ENCODE measurements at places on chromosomes 5 and 9. TPM values are rescaled to one million over a fixed set of nuclear protein-coding genes. Genes with fewer than 3 reads are reported as not detected.

DNA sequence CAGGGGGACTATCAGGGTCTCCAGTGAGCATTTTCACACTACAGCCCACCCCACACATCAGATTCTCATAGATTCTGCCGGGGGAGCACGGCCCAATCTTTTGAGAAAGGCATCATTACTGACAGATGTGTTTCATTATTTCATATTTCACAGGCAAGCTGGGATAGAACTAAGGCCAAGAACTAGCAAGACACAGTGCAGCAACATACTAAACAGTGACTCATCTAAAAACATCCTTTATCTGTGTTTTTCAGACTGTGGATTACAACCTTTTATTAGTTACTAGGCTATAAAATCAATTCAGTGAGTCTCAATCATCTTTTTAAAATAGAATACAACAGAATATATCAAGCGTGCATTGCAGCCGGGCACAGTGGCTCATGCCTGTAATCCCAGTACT, 59.8 kb downstream of the CPLANE1 start:
- no peak overlapping the region for H3K4me3 ChIP-seq
- H3K4me1 ChIP-seq = no peaks in the 10 kb centered on the region
- no peaks in the 10 kb centered on the region for H3K36me3 ChIP-seq
- no peak for DNase-seq
- no peak overlapping the region for H3K27ac ChIP-seq

The CCDC180 gene
- total RNA-seq = 9.6 TPM

- H3K4me3 ChIP-seq = peak overlapping the region; percentile 35
- peaks cover 57% of the 10 kb centered on the region for H3K4me1 ChIP-seq
- no peaks in the 10 kb centered on the region for H3K36me3 ChIP-seq
- DNase-seq = peak; percentile 52
Measured at GRCh38 chr9:129458663-129459546, 162.0 kb downstream of the C9orf50 start.

The BARHL1 gene
- total RNA-seq = not detected

GRCh38 chr5:12865529-12865928, 961.3 kb upstream of the CTNND2 start:
- H3K27me3 ChIP-seq = no peaks in the 10 kb centered on the region
- no peaks in the 10 kb centered on the region for H3K36me3 ChIP-seq
- H3K4me3 ChIP-seq = no peak overlapping the region
- no peak overlapping the region for H3K27ac ChIP-seq

The PRSS3 gene
- total RNA-seq = not detected

DNA sequence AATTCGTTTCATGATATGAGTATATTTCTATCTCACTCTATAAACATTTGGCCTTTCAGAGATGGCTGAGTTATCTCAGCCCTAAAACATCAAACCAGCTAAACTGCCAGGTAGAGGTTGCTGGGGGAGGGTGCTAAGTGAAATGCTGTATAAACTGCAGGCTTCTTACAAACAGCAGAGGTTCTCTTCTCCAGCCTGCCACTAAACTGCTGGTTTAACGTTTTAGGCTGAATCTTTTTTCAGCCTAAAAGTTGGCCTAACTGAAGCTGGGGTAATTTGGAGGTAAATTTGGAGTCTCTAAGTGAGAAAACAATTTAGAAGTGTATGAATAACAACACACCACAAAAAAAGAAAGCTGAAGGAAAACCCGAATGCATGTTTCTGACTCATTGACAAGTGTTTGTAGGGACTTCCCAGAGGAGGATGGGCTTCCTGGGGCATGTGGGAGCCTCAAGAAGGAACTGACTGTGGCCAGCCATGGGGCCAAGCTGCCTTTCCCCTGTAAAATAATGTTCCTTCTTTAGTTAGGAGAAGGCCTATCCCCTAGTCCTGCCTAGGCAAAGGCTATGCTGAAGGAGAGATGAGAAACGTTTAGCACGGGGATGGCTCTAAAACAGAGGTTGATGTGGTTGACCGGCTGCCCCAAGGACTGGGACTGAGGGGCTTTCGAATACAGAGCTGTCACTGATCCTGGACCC, 44.3 kb downstream of the SLC28A3 start:
- no peak overlapping the region for H3K4me3 ChIP-seq
- H3K4me1 ChIP-seq = peaks cover 22% of the 10 kb centered on the region
- peak overlapping the region; percentile 5 for H3K27ac ChIP-seq
- no peak for DNase-seq

GRCh38 chr5:159933531-159934485, 17.5 kb downstream of the ADRA1B start:
- H3K27me3 ChIP-seq = no peaks in the 10 kb centered on the region
- no peak overlapping the region for H3K4me3 ChIP-seq
- H3K4me1 ChIP-seq = peaks cover 9% of the 10 kb centered on the region

DNA sequence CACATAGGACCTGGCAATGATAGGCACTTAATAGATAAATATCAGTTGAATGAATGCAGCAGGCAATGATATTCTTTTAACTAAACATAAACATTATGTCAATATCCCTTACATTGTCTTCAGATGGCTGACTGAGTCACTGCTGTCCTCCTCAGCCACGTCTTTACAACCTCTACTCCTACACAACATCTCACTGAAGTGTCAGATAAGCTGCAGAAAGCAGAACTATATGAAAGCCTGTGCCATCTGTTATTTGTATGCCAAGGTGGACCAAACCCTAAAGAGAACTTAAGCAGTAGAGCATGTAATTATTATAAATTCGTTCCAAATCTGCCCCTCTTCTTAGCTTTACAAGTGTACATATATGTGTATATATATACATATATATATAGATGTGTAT, 271.2 kb downstream of the RASEF start:
- no peak for DNase-seq
- H3K36me3 ChIP-seq = no peaks in the 10 kb centered on the region
- no peak overlapping the region for H3K27ac ChIP-seq
- H3K27me3 ChIP-seq = no peaks in the 10 kb centered on the region

The LECT2 gene
- total RNA-seq = not detected

DNA sequence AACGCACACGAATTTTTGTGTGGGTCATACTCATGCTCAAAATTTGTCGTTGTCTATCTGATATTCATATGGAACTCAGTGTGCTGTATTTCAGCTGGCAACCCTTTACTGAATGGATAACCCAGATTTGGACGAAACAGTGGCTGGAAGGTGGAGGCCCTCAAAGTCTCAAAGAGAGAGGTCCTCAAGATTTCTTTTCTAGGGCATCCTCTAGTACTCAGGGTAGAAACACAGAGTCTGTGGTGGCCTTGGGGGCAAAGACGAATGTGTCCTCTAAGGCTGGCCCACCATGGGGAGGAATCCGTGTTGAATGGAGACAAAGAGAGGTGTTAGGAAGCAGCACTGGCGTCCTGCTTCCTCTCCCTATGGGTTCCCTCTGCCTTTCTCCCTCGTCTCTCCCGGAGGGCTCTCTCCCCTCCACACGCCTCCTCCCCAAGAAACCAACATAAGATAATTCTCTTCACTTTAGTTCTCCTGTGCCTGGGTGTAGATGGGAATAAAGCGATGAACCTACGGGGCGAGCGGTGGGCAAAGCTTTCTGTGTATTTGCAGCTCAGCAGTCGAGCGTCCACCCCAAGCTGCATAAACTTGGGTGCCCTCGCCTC, 333.7 kb downstream of the CWC27 start:
- H3K4me3 ChIP-seq = peak overlapping the region; percentile 79
- no peak for DNase-seq
- H3K36me3 ChIP-seq = no peaks in the 10 kb centered on the region
- peaks cover 18% of the 10 kb centered on the region for H3K4me1 ChIP-seq

DNA sequence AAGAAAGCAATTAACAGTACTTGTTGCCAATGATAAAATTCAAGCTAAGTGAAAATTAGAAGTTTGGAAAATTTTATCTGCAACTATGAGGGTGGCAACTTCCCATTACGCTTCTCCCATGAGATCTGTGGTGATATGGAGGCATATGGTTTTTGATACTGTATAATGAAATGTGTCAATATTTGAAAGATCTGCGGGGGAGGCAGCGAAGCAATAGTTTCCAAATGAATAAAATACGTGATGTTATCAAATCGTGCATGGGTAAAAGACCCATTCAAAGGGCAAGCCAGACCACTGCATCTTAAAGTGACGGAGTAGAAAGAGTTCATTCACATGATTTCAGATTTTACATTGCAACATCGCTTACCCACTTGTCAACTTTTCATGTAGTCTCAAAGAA, 20.9 kb upstream of the BOD1 start:
- no peaks in the 10 kb centered on the region for H3K36me3 ChIP-seq
- H3K4me1 ChIP-seq = no peaks in the 10 kb centered on the region
- no peak for DNase-seq
- H3K27me3 ChIP-seq = no peaks in the 10 kb centered on the region
- H3K27ac ChIP-seq = no peak overlapping the region

GRCh38 chr5:43312699-43313034, 545 bp downstream of the HMGCS1 start:
- peak overlapping the region; percentile 81 for H3K4me3 ChIP-seq
- no peaks in the 10 kb centered on the region for H3K27me3 ChIP-seq
- DNase-seq = no peak
- no peaks in the 10 kb centered on the region for H3K36me3 ChIP-seq
- peaks cover 14% of the 10 kb centered on the region for H3K4me1 ChIP-seq

The PAIP1 gene
- 35.7 TPM for total RNA-seq

DNA sequence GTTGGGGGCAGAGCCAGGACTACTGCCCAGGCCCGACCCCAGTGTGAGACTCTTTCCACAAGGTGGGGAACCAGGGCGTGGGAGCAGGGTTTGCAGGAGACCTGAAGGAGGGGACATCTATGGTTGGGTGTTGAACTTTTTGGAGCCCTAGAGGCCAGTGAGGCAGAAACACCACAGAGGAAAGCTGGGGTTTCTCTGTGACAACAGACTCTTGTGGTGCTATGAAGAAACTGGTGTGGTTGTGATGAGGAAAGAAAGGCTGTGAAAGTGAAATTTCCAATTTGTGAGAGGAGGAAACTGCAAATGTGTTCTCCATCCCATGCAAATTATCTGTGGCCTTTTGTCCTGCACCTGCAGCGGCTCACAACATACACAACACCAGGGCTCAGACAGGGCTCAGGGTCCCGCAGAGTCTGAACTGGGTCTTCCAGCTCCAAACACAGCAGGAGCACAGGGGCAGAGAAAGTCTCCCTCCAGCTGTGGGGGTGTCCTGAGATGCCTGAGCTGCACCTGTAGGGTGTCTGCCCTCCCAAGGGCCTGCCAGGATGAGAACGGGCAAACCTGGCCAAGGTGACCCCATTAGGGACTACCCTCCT, 51.4 kb upstream of the GRHPR start:
- no peak overlapping the region for H3K27ac ChIP-seq
- H3K4me3 ChIP-seq = no peak overlapping the region
- peaks cover 6% of the 10 kb centered on the region for H3K4me1 ChIP-seq
- no peaks in the 10 kb centered on the region for H3K27me3 ChIP-seq
- DNase-seq = no peak
- no peaks in the 10 kb centered on the region for H3K36me3 ChIP-seq

GRCh38 chr9:123208626-123209174, 59.7 kb downstream of the STRBP start:
- H3K27me3 ChIP-seq = no peaks in the 10 kb centered on the region
- H3K27ac ChIP-seq = no peak overlapping the region
- no peaks in the 10 kb centered on the region for H3K4me1 ChIP-seq
- no peak for DNase-seq

DNA sequence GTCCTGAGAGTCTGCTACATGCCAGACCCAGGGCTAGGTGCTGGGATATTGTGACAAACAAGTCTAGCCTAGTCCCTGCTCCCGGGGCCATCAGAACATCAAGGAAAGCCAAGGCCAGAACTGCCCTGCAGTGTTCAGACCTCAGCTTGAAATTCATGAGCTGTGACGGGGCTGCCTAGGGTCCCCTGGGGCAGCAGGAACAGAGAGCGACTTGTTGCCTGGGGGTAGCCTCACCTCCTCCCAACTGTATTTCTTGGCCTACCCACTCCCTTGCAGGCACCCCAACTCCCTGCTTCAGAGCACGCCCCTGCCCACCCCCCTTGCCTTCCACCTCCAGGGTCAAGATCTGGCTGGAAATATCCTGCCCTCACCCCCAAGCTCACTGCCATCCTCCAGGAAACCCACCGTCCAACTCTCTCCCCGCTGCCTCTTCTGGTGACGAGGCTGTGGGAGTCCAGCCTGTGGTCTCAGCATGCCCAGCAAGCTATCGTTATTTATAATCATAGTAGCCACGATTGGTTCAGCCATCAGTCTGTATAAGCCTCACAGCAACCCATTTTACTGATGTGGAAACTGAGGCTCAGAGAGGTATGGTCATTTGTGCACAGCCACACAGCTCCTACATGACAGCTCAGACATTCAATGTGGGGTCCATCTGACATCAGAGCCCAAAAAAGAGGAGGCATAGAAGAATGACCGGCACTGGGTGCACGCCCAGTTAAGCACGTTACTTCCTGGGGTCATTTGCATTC, 10.7 kb downstream of the DNM1 start:
- no peak overlapping the region for H3K27ac ChIP-seq
- no peaks in the 10 kb centered on the region for H3K36me3 ChIP-seq
- peaks cover 13% of the 10 kb centered on the region for H3K4me1 ChIP-seq

GRCh38 chr5:90563108-90563507, 4.5 kb downstream of the ADGRV1 start:
- no peak for DNase-seq
- no peaks in the 10 kb centered on the region for H3K36me3 ChIP-seq
- no peak overlapping the region for H3K4me3 ChIP-seq
- peaks cover 7% of the 10 kb centered on the region for H3K4me1 ChIP-seq
- H3K27ac ChIP-seq = no peak overlapping the region

The TEX48 gene
- total RNA-seq = 0.51 TPM

The LRRTM2 gene
- 0.03 TPM for total RNA-seq

- no peaks in the 10 kb centered on the region for H3K4me1 ChIP-seq
- DNase-seq = no peak
- H3K36me3 ChIP-seq = no peaks in the 10 kb centered on the region
- H3K4me3 ChIP-seq = no peak overlapping the region
- H3K27me3 ChIP-seq = no peaks in the 10 kb centered on the region
Measured at GRCh38 chr9:14670718-14671117, 22.5 kb downstream of the ZDHHC21 start.

The IFNA21 gene
- not detected for total RNA-seq

Measured in T-cell (primary cell).